Activated naive CD4-positive, alpha-beta T cell treated with anti-CD3 and anti-CD28 coated beads, Interleukin-2, amount 50 U/mL, for 72 hours (primary cell): ENCODE measurements at places on chromosomes 5 and 9.

GRCh38 chr5:110338341-110339083 is 388.0 kb downstream of the TMEM232 start:
- DNase-seq: no peak

DNA sequence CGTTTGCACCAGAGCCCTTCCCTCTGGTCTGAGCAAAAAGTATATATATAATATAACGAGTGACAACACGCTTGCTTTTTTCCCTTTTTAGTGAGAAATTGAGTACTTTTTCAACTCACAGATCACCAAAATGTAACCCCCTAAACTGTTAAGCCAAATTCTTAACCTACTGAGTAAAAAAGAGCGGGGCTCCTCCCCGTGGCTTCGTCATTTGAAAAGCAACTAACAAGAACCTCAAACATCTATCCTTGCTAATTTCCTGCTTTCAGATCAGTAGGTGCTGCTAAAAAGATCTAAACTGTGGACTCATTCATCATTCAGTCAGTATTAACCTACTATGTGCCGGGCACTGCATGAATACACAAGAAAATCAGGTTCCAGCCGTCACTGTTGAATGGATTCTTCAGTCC is 1.0 kb upstream of the PTBP3 start:
- DNase-seq: peak; percentile 40

DNA sequence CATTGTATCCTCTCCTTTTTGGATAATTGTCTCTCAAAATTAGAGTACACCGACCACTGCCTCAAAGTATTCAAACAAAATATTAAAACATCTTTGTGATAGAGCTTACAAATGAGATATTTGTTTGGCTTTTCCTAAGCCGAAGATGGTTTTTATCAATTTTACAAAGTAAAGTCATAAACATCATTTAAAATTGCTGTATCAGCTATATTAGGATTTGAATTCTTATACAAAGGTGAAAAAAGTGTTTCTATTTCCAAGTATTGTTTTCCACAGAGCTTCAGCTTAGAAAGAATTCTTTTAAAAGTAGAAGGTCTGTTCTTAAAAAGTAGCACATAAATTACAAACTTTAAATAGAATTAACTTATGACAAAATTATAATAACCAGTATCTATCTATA is 116.6 kb upstream of the IFNE start:
- no peak for DNase-seq

DNA sequence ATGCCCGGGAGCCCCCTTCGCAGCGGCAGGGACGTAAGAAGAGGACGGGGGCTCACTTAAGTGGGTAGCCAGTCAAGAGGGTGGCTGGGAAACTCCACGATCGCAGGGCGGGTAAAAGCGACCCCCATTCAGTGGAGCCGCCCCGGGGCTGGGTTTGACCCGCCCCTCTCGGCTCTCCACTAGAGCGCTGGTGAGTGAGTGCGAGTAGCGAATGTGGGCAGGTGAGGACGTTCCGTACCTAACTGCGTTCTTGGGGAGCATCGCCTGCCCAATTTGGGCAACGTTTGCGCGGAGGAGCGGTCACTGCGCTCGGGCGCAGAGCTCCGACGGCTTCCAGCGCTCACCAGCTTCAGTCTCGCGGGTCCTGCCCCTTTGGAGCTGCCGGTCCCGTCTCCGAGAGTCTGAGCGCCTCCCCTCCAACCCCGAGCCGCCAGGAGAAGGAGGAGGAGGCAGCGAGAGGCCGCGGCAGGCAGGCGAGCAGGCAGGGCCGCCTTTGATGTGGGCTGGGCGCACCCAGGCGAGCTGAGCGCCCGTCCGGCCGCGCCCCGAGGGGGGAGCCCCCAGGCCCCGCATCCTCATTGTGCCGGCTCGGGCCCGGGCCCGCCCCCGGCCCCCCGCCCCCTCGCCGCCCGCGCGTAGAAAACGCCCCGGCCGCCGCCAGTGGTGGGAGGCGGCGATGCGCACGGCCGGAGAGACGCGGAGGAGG is at the start of gene FGF18:
Gene FGF18, plus strand, starts transcription at position 666 of the 706 bp plus-strand sequence. CDS start 553 bp downstream, outside the sequence.
- DNase-seq: peak; percentile 41

GRCh38 chr9:70607926-70608325 is 193.5 kb upstream of the KLF9 start:
- no peak for DNase-seq

- no peak for DNase-seq
Observed at GRCh38 chr5:39137819-39138451, 63.7 kb upstream of the RICTOR start.

DNA sequence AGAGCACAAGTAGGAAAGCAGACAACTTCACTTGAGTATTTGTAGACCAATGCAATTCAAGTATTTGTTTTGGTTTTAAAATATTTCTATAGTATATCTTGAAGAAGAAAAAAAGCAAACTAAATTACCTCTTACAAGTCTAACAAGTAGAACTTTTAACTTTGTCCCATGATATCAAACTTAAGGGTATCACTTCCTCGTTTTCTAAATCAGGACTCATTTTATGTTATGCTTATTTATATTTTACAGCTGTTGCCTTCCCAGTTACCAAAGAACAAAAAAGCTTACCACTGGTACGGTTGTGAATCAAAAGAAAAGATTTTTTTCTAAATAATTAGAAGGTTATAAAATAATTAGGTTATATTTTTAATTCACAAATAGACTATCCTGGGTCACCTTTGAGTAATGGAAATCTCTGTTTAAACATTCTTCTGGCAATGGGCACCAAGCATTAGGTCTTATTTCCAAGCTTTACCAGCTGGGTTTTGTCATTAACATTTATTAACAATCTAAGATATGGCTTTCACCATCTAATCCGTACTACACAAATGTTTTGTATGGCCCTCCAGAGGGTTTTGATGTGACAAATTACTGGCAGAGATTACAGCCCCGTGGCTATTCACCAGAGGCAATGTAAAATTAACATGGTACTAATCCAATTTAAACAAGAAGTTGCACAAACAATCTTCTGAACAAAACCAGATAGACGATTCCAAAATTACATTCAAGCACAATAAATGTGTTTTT is 63.6 kb downstream of the CEP120 start:
- DNase-seq: no peak

DNA sequence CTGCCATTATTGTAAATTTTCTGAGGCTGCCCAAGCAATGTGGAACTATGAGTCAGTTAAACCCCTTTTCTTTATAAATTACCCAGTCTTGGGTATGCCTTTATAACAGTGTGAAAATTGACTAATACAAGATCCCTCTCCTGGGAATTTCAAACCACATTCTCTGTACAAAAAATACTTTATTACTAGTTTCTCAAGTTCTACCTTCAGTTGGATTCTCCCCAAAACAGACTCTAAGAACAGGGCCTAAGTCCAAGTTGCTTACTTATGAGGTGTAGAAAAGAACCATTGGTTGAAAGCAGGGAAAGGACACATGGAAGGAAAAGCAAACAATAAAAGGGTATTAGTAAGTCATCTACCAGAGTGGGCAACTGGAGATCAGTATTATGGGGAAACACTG is 343.2 kb downstream of the TMEM232 start:
- DNase-seq: no peak

- no peak for DNase-seq
Observed at GRCh38 chr5:93072831-93073459, 508.1 kb downstream of the NR2F1-AS1 start.

DNA sequence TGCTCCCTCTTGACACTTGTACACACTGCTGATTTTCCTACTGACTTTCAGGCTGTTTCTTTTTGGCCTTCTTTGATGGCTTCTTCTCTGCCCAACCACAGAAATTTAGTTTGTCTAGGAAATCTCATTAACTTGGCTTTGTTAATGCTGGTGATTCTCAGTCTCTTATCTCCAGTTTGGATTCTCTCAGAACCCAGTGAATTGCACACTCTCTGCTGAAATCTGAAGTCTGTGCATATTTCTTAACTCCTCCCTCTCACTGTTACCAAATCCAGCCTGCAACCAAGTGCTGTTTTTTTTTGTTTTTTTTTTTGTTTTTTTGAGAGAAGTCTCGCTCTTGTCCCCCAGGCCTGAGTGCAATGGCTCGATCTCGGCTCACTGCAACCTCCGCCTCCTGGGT is 117.2 kb downstream of the CDC42SE2 start:
- no peak for DNase-seq

GRCh38 chr9:92639791-92640271 is 30.1 kb downstream of the IPPK start:
- no peak for DNase-seq

- no peak for DNase-seq
Observed at GRCh38 chr5:56415356-56415765, 182.2 kb upstream of the ANKRD55 start.

DNA sequence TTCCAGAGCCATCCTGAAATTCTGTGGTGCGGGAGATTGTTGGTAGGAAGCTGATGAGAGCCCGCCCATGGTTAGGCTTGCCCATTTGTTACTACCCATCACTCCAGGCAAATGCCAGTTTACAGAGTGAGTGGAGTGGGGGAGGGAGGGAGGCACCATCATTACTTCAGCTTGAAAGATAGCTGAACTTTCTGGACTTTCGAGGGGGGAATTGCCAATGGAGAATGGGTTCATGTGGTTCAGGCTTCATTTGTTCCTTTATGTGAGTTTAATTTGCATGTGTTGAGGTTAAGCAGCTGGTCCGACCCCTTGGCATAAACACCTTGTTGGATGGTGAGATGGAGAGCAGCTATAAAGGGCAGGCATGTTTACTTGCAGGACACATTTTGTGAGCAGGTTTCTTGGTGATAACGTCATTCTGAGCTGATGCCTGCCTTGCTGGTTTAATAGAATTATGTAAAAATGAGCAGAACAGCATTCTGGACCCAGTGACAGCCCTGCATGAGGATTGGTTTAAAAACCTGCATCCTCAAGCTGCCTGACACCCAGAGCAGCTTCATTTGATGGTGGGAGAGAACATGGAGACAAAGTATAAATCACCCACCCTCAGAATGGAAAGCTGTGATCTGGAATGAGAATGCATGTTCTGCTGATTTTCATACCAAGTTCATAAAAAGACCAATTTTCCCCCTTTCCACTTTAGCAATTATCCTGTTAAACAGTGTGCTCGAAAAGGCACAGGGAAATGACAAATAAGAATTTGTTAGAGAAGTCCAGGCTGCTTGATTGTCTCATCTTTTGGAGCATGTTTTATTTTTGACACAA is 106.3 kb downstream of the TRIO start:
- DNase-seq: no peak

GRCh38 chr9:127949827-127950512 is 12.3 kb upstream of the DPM2 start:
- DNase-seq: no peak

DNA sequence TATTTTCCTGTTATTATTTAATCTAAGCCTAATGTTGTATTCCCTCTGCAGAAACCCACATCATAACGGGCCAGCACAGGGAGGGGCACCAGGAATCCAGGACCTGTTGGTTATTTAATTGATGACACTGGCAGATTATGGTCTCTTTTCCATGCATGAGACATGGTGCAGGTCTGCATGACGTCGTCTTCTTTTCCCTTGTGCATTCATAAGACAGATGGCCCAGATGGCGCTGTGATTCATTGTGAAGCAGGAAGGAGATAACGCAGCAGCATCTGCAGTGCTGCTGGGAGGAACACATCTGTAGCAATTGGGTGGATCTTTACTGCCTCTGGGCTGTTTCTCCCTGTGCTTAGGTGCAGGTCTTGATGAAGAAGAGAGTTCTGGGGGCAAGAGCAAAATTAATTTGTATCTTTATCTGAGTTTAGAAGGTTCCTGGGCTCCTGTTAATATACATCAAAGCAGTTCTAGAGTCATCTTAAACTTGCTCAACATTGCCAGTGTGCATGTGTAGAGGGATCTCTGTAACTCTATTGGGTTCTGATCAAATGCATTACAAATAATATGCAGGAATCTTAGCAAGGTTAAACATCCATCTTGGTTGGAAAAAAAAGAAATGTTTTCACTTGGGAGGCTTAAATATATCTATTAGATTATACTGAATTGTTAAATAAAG is 176.1 kb downstream of the PCSK1 start:
- no peak for DNase-seq

DNA sequence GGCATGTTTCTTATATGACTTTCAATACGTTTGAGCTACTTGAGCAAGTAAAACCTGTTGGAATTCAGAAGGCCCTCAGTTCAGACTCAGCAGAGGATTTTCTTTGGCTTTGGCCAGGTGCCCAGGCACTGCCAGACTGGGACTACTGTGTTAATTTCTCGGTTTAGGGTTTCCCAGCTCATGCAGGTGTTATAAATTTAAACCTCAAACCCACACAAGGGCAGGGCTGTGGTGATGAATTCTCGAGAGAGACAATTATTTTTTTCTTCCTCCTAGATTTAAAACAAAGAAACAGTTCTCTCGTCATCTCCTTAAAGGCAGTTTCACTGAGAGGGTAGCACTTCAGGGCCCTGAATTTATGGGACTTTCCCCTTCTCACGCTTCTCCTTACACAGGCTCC is 406.0 kb upstream of the PIK3R1 start:
- DNase-seq: no peak

DNA sequence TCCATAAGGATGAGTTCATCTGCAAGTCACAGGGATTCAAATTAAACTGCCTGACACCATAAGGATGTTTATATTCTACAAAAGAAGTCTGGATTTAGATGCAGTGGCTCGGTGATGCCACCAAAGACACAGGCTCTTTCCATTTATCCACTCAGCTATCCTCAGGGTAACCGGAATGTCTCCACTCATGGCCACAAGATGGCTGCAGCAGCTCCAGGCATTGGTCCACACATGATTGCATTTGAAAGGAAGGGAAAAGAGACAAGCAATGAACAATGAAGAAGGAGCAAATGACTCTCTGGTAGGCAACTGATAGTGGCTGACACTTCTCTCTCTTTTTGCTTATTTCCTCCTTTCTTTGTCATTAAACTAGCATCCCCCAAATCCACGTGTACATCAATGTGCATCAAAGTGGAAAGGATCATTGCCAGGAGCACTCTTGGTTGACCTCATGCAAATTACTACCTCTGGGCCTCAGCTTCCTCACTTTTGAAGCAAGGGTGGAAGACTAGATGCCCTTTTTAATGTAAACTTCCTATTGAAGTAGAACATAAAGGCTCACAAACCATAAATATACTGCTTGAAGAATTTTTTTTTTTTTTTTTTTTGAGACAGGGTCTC is 7.2 kb upstream of the SNX30 start:
- DNase-seq: no peak
